ENCODE measurements at places on chromosomes 12 and 14. TPM values are rescaled to one million over a fixed set of nuclear protein-coding genes. Genes with fewer than 3 reads are reported as not detected.

Gene AVPR1A
- total RNA-seq, result 12.9 TPM

DNA sequence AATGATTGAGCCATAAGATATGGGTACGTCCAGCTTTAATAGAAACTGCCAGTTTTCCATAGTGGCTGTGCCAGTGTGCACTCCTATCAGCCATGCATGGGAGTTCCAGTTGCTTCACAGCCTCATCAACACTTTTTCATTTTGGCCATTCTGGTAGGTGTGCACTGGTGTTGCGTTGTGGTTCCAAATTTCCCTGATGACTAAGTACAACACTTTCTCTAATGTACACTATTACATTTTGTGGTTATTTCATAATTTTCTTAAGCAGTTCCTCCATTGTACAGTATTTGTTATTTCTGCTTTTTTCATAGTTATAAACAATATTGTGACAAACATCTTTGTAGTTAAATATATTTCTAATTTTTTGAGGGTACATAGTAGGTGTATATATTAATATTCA, 21.5 kb upstream of the OAS1 start:
- H3K36me3 ChIP-seq, result no peaks in the 10 kb centered on the region
- DNase-seq, result no peak
- H3K4me1 ChIP-seq, result no peaks in the 10 kb centered on the region
- H3K4me3 ChIP-seq, result no peak overlapping the region
- H3K27ac ChIP-seq, result no peak overlapping the region
- no peaks in the 10 kb centered on the region for H3K27me3 ChIP-seq

- H3K36me3 ChIP-seq, result no peaks in the 10 kb centered on the region
- H3K4me1 ChIP-seq, result peaks cover 36% of the 10 kb centered on the region
- peak; percentile 80 for DNase-seq
- no peaks in the 10 kb centered on the region for H3K27me3 ChIP-seq
Measured at GRCh38 chr12:12714276-12715021, 2.7 kb upstream of the CDKN1B start.

GRCh38 chr12:21973221-21973620, 32.0 kb upstream of the ABCC9 start:
- H3K4me1 ChIP-seq, result no peaks in the 10 kb centered on the region
- no peak for DNase-seq
- H3K36me3 ChIP-seq, result no peaks in the 10 kb centered on the region
- H3K27ac ChIP-seq, result no peak overlapping the region

- no peaks in the 10 kb centered on the region for H3K27me3 ChIP-seq
- DNase-seq, result peak; percentile 19
- no peak overlapping the region for H3K27ac ChIP-seq
- no peak overlapping the region for H3K4me3 ChIP-seq
- H3K4me1 ChIP-seq, result peaks cover 35% of the 10 kb centered on the region
Measured at GRCh38 chr14:94056579-94057308, 24.3 kb downstream of the DDX24 start.

GRCh38 chr12:32776258-32776657, 20.6 kb upstream of the YARS2 start:
- no peaks in the 10 kb centered on the region for H3K4me1 ChIP-seq
- no peak overlapping the region for H3K4me3 ChIP-seq
- DNase-seq, result no peak
- no peak overlapping the region for H3K27ac ChIP-seq
- H3K27me3 ChIP-seq, result peaks cover 10% of the 10 kb centered on the region

Measured in esophagus muscularis mucosa (tissue), 4 donors.